ENCODE measurements at places on chromosomes 2 and 18.

- no peak for DNase-seq
Observed at GRCh38 chr2:144402251-144402650, 117.7 kb downstream of the ZEB2 start.

- no peak for DNase-seq
Observed at GRCh38 chr2:36137612-36138011, 218.0 kb upstream of the CRIM1 start.

DNA sequence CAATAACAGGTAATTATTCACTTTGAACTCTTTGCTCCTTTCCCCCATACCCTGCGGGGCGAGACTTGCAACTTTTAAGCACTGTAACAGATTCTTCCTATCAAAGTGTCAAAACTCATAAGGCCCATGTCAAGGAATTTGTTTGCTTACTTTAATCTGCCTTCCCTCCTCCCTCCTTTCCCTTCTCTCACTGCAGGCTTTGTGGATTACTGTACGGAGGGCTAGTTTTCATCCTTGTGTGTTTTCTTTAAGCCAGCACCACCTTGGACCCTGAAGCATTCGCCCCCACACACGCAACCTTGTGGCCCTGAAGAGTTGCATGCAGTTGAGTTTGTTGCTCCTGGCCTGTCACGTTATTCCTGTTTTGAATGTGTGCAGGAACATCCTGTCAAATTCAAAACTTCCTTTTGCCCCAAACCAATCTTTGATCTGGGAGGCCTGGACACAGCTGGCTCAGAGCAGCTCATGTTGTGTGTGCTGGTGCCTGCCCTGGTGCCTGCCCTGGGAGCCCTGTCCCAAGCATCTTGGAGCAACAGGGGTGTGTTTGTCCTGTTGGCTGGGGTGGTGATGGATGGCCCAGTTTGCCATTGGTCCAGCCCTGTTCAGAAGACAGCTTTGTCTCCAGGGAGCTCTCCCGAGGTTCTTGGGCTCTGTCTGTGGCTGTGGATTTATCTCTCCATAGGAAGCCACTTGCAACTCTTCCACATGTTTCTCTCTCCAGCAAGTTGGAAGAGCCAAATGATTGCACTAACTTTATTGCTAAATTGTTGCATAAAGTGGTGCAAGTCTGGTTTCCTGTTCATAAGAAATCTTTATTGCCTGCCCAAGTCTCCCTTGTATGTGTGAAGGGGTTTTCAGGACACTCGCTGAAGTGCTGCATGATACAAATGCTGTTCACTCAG, 199.6 kb downstream of the VAPA start:
- no peak for DNase-seq

GRCh38 chr2:35960596-35960995, 395.0 kb upstream of the CRIM1 start:
- DNase-seq, result no peak

DNA sequence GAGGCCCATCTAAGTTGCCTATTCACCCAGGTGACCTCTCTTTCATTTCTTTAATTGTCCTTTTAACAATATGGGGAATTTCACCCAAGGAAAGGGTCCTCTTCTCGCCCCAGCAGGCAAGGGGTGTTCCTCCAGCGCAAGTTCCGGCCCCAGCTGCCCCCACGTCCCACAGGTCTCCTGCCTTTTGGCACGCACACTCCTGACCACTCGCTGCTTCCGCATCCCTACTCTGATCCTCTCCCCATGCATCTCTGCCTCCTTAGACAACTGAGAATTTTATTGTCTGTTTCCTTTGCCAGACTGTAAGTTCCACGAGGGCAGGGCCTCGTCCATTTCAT, 684 bp upstream of the ARPC2 start:
- no peak for DNase-seq

DNA sequence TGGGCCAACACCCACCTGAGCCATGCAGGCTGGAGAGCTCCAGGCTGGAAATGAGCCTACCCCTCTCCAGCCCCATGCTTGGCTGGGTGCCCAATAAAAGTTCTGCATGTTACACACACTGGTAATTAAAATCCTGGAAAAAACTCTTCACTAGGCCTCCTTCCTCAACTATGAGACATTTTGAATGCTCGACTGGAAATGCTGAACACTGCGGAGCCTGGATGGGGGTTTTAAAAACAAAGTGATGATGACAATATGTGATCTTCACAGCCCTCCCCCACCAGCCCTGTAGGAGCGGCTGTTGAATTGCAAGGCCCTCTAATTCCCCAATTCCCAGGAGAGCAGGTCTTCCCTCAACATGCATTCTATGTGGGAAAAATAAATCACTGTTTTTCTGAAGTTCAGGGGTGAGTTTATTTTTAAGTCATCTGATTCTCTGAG, 179.2 kb downstream of the TTC32 start:
- no peak for DNase-seq

GRCh38 chr2:238967031-238967977, 119.4 kb downstream of the TWIST2 start:
- DNase-seq, result no peak

DNA sequence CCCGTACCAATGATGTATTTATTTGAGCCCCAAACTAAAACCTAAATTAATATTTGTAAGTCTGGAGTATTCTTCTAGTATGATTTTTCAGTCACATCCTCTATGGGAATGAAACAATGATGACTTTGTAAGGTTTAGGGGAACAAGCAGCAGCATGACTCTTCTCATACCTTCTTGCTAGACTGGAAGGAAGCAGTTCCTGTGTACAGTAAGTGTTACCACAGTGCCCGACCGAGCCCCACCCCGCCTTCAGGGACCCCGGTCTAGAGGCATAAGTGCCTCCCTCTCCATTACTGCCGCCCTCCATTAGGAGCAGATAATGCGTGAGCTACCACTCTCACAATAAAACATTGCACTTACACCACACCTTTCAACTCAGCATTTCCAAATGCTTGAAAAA, 599.3 kb downstream of the ARHGAP15 start:
- no peak for DNase-seq

DNA sequence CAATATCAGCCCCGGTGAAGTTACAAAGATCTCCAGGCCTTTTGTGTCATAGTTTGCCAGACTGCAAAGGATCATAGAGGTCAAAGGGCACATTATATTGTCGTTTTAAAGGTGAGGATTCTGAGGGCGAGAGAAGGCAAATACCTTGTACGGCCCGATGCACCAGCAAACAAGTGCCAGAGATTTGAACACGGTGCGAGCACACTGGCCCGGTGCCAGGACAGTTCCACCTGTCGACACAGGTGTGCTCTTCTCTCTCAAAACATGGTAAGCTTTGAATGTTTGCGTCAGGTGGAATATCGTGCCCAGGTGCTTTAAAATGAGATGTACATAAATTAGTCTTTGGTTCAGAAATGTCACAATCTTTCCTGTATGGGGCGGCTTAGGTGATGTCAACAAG, 776.1 kb upstream of the ID2 start:
- no peak for DNase-seq

DNA sequence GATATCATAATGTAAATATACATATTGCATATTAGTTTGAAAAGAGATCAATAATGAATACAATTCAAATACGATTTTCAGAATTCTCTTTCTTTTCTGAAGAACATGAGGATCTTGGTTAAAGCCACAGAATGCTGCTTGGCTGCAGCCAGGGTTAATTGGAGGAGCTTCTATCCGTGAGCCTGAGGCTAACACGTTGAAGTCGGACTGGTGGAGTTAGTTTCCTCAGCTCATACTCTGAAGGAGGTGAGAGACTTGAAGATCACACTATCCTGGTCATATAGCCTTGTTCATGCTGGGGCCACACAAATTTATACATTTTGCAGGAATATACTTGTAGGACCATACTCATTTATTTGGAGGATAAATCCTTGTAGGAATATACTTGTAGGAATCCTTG, 335.8 kb downstream of the TRIB2 start:
- no peak for DNase-seq

DNA sequence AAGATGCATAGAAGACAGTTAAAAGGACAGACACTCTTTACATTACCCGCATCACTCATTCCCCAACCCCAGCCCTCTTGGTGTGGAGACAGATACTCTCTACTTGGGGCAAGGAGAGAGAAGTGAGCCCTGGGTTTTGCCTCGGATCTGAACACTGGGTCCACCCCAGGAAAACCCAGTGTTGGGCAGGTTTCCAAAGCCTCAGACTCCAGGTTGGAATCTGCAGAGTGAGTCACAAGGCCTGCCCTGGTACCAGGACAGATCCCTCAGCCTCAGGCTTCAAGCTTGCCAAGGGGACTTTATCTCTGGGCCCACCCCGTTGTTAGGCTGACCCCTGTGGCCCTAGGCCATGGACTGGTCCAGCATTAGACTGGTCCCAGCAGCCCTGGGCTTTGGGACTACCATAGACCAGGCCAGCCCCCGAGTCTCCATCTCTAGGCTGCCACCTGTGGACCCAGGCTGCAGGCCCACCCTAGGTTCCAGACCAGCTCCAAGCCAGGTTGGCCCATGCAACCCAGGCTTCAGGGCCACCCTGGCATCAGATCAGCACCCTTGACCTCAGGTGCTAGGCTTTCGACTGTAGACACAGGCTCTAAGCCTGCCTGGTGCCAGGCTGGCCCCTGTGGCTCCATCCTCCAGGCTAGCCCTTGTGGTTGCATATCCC, 112.8 kb downstream of the GULP1 start:
- DNase-seq, result no peak

GRCh38 chr2:222968550-222969155, 83.3 kb upstream of the KCNE4 start:
- DNase-seq, result no peak

- no peak for DNase-seq
Observed at GRCh38 chr2:187228986-187229385, 219.1 kb downstream of the CALCRL start.

- DNase-seq, result no peak
Observed at GRCh38 chr2:15899751-15900493, 40.4 kb upstream of the MYCN start.

GRCh38 chr2:121200419-121201315, 84.3 kb downstream of the TFCP2L1 start:
- DNase-seq, result no peak

DNA sequence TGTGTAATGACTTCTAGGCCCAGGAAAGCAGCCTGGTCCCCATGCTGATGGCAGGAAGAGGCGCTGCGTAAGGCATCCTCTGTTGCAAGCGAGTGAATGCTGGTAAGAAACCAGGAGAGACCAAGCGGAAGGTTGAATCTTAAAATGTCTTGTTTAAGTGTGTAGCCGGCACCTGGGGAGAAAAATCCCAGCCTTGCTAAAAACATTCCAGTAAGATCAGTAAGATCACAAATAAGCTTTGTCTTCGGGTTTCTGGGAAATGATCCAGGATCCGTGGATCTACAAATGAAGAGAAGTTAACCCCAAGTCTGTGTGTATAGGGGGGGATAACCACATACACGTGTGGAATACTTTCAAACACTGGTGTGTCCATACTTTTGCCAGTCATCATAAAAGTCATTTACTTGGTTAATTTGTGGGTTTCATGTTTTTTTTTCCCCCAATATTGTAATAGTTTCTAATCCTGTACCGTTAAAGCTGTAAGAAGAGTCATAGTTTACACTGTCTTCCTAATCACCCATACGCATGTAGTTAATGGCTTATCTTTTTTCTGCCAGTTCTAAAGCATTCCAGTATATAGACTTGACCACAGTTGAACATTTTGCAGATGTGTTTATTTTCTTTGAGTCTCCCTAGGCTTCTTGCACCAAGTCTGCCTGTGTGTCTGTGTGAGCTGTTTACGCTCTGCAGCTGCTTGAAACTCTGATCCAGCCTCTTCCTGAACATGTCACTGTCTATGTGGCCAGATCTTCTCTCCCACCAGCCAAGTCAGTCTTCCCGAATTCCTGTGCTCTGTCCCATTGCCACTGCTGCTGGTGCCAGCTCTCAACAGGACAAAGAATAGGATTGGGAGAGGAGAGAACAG, 135.9 kb upstream of the ARL4C start:
- no peak for DNase-seq

DNA sequence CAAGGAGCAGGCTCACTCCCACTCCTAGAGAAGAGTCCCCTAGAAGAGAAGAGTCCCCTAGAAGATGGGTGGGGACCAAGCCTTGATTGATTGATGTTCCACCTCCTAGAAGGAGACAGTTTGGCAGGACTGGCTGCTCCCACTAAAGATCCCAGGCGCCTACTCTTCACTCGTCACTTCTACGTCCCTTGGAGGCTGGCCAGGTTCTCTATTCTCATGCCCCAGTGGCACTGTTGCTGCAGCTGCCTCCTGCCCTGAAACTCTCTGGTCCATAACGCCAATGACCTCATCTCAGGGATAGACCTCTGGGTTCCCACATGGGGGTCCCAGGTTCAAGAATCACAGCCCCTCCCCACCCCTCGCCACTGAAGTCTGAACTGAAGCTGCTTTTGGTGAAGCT, 2.5 kb upstream of the SP140L start:
- DNase-seq, result no peak

DNA sequence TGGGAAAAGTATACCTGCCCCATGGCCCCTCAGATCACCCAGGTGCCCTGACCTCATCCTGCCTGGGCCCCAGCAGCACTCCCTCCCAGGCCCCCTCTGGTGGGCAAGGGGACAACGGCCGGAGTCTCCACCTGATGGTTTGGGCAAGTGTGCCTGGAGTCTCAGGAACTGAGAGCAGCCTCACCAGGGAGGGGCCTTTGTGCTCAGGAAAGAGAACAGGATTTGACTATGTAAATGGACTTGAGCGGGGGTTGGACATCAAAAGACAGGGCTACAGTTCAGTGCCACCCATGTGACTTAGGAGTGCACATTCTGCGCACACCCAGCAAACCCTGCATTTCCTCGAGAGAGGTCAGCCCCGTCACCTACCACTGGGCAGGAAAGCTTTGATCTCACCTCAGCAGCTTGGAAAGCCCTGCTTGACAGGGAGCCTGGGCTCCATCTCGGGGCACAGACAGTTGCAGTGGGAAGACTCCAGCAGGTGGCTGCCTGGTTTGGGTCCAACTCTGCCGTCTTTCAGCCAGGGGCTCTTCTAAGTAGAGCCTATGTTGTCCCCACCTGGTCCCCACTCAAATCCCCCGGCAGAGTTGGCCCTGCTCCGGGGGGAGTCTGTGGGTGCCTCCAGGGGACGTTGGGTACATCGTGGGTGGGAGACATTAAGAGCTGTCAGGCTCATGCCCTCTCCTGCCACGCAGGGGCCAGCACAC, 3.3 kb downstream of the INPP5D start:
- DNase-seq, result no peak

DNA sequence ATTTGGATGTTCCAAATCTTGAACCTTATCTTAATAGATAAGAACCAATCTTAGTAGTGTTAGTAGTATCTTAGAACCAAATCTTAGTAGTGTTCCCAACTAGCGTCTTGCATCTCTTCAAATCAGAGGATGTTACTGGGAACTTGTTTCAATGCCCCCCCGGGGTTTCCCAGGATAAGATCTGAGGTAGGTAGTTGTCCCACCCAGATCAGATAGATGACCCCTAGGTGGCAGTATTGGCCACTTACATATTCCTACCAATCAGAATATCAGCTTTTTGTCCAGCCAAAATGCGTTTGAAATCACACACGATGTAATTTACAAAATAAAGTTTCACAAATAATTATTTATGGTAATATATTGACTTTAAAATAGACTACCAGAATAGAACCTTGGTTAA, 314.8 kb downstream of the MBD2 start:
- no peak for DNase-seq

DNA sequence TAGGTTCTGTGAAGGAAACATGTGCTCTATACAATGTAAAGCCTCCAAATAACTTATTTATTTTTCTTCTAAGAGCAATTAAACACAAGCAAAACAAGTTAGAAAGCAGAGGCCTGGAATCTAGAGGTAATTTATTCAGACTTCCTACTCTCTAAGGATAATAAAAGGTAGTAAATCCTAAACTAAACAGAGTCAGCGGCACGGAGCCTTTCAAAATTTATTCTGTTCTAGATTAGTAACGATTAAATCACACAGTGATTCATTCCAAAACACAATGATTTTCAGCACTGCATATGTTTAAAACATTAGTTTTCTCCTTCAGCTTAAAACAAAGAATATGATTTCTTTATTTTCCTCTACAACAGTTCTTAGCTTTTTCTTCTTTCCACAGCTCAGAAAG, 160.9 kb downstream of the FBXO15 start:
- no peak for DNase-seq

All from stimulated activated CD4-positive, alpha-beta T cell treated with anti-CD3 and anti-CD28 coated beads, Interleukin-4, amount 100 ng/mL, for 48 hours (primary cell).